ENCODE measurements at places on chromosomes 16 and 17. TPM values are rescaled to one million over a fixed set of nuclear protein-coding genes. Genes with fewer than 3 reads are reported as not detected.

The SEC14L5 gene
- 1.3 TPM for total RNA-seq

The ARHGAP23 gene
- 74.0 TPM for total RNA-seq

The TBC1D3I gene
- 0.18 TPM for total RNA-seq

The ALDH3A1 gene
- total RNA-seq, result 0.20 TPM

The SULT1A4 gene
- 3.3 TPM for total RNA-seq

The RNF43 gene
- total RNA-seq, result 3.5 TPM

The CLEC3A gene
- not detected for total RNA-seq

GRCh38 chr16:2964475-2965336 lies 631 bp downstream of the KREMEN2 start:
- no peak for DNase-seq

- DNase-seq, result peak; percentile 77
These were observed 23.4 kb upstream of the ZFHX3 start for GRCh38 chr16:73071131-73071940.

GRCh38 chr17:59062509-59062908 lies 44.2 kb downstream of the TRIM37 start:
- no peak for DNase-seq

GRCh38 chr16:21184834-21185233 lies 26.4 kb downstream of the LDAF1 start:
- no peak for DNase-seq

DNA sequence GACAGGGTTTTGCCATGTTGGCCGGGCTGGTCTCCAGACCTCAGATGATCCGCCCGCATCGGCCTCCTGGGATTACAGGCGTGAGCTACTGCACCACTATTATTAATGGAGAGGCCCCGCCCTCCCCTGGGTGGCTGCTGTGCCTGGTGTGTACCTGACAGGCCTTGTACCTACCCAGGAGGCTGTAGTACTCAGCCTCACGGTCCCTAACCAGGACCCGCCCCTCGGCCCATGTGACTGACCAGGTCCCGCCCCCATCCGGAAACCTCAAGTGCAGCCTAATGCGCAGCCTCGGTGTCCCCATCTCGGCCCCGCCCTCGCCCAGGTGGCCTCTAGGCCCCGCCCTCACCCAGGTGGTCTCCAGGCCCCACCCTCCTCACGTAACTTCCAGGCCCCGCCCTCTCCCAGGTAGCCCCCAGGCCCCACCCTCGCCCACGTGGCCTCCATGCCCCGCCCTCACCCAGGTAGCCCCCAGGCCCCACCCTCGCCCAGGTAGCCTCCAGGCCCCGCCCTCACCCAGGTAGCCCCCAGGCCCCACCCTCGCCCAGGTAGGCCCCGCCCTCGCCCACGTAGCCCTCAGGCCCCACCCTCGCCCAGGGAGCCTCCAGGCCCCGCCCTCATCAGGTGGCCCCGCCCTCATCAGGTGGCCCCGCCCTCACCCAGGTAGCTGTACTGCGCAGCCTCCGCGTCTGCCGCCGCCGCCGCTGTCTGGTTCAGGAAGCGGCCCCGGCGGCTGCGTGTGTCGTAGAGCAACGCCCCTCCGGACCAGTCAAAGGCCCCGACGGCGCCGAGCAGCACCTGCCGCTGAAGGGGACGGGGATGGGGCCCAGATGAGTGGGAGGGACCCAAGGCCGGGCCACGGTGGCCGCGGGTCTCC lies 31.0 kb downstream of the HASPIN start:
- DNase-seq, result peak; percentile 56

- DNase-seq, result no peak
These were observed 21.0 kb upstream of the SEC14L1 start for GRCh38 chr17:77119668-77120301.

DNA sequence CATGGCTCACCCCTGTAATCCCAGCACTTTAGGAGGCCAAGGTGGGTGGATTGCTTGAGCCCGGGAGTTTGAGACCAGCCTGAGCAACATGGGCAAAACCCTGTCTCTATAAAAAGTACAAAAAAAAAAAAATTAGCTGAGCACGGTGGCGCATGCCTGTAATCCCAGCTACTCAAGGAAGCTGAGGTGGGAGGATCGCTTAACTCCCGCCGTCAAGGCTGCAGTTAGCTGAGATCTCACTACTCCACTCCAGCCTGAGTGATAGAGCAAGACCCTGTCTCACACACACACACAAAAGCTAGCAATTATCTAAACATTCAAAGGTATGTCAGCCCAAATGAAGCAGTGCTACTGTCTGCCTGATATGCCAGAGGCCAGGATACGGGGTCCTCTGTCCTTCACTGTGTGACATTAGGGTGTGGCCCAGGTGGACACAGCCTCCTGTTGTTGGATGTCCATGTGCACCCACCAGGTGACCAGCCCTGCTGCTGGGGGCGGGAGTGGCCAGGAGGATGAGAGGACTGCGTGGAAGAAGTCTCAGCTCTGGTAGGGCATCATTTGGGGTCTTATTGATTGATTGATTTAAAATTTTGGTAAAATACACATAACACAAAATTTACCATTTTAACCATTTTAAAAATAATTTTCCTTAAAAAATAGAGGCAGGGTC lies 3.9 kb downstream of the NLRC3 start:
- DNase-seq, result no peak

DNA sequence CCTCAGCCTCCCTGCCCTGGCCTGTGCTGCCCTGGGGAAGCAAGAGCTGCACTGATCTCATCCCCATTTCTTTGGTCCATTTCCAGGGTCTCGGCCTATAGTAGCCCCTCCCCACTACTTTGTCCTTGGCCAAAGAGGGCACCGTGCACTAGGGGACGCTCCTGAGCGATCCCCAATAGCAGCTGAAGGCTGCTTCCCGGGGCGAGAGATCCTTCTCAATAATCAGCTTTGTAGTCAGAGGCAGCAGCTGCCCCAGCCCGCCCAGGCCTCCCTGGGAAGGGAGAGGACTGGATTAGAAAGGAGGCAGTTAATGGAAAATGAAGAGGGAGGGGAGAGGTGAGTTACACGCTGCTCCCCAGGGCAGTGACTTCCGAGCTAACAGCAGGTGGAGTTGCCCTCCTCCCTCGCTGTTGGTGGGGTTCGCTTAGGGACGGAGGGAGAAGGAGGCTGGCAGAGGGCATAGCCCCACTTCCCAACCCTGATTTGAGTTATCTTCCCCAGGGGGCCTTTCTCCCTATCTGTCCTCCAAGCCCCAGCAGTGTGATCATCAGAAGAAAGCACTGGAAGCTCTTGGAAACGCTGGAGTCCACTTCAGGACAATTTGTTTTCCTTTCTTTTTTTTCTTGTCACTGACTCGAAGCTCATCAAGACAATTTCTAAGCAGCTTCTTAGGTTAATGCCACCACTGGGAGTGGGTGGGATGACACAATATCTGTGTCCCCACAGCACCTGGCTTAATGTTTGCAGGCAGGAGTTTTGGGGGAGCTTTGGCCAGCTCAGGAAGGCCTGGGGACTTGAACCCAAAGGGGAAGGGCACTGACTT lies 2.6 kb downstream of the MXRA7 start:
- DNase-seq, result peak; percentile 83

- peak; percentile 84 for DNase-seq
These were observed 516 bp downstream of the ABR start for GRCh38 chr17:1179112-1179817.

- DNase-seq, result no peak
These were observed 53.0 kb downstream of the RPA1 start for GRCh38 chr17:1882836-1883235.

GRCh38 chr16:16112450-16113053 lies 110.7 kb downstream of the ABCC6 start:
- no peak for DNase-seq

DNA sequence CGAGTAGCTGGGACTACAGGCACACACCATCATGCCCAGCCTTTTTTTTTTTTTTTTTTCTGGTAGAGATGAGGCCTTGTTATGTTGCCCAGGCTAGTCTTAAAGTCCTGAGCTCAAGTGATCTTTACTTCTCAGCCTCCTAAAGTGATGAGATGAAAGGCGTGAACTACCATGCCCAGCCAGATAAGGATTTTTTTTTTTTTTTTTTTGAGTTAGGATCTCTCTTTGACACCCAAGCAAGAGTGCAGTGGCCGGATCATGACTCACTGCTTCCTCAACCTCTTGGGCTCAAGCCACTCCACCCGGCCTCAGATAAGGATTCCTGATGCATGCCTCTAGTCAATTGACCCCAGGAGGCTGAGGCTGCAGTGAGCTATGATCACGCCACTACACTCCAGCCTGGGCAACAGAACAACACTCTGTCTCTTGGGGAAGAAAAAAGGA lies 11.2 kb upstream of the PLEKHG4 start:
- peak; percentile 86 for DNase-seq

- no peak for DNase-seq
These were observed 36.3 kb upstream of the CBX4 start for GRCh38 chr17:79875511-79875910.

- DNase-seq, result no peak
These were observed 39.3 kb upstream of the ICAM2 start for GRCh38 chr17:64059756-64060155.

GRCh38 chr17:74601944-74602572 lies 10.0 kb upstream of the CD300LD start:
- no peak for DNase-seq

DNA sequence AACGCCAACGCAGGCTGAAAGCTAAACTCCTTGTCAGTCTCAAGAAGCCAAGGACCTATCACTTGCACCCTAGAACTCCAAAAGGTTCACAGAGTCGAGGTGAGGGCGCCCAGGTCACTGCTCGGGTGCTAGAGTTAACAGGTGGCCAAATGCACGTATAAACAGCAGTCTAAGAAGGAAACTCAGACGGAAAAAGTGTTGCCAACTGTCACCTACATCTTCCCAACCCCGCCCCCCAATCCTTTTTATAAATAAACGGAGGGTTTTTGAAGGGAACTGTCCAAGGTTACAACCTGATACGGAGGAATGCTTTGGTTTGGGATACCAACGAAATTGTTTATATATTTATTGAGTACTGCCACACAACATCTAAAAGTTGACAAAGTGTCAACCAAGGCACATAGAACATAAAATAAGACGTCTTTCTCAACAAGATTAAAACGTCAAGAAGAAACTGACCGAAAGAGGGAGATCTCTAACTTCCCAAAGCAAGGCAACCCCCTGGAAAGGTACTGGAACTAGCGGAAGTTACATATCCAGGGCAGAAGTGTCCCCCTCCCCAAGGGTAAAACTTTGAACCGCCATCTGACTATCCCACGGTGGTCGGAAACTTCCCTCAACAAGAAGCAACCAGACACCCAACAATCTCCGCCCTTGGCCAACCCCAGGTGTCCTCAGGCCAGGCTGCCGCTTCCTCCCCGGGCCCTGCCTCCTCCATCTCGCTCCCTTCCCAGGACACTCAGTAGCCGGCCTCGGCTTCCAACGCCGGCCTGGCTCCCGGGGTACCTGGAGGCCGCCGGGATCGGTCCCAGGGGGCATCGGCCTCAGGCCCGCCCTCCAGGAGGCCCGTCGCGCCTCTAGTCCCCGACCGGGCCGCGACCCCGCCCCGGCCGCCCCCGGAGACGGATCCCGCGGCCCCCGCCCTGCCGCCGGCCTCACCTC lies 982 bp downstream of the SPAG9 start:
- DNase-seq, result peak; percentile 39

DNA sequence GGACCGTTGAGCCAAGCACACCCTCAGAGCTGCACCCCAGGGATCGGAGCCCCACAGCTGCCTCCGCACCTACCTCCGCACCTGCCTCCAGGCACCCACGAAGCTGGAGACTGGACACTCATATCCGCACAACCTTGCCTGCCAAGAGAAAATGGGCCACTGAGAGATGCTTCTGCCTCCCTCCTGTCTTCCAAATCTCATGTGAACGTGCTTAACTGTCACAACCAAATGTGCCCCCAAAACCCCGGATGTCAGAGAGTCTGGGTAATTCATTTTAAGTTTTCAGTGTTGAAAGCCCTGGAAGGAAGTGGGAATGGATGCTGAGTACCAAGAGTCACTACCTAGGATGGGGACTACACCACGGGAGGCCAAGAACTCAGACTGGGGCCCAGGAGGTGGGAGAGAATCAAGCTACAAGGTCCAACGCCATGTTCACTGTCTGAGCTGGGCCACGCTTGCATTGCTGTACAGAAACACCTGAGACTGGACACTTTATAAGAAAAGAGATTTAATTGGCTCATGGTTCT lies 49.5 kb upstream of the MEAK7 start:
- DNase-seq, result no peak

- DNase-seq, result no peak
These were observed 26.9 kb upstream of the OSGIN1 start for GRCh38 chr16:83925957-83926725.

GRCh38 chr17:43882761-43883415 lies 24.4 kb downstream of the MPP2 start:
- no peak for DNase-seq

DNA sequence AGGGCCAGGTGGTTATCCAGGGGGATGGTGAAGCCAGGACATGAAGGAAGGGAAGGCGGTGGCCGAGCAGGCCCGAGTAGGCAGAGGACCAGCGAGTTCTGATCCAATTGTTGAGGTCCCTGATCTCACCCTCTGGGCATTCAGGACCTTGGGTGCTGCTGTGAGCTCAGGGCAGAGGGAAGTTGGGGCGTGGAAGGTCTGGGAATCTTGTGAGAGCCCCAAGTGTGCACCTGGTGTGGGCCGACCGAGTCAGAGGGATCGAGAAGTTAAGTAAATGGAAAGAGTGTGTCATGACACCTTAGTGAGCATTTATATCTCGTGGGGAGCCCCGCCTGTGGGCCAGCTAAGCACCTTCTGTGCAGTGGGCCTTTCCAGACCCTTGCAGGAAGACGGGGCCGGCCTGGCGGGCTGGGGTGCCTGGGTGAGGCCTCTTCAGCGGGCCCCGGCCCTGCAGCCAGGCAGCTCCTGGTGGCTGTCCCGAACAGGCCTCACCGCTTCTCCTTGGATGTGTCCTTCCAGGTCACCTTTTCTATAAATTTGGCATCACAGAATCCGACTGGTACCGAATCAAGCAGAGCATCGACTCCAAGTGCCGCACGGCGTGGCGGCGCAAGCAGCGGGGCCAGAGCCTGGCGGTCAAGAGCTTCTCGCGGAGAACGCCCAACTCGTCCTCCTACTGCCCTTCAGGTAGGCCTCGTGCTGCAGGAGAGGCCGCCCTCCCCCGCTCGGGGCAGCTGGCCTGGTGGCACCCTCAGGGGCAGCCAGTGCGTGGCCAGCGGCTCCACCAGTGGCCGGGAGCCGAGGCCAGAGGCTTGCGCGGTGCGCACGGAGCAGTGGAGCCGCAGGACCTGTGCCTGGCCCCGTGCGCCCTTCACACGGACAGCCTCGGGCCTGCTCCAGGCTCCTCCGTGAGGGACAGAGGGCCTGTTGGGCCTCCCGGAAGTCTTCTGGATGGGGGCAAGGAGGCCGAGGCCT lies 76.0 kb downstream of the BANP start:
- no peak for DNase-seq

Measured in right cardiac atrium (tissue), 5 donors.